ENCODE measurements at places on chromosomes 16 and 17.

- DNase-seq: peak; percentile 87
Observed at GRCh38 chr16:89917773-89918452, 749 bp upstream of the MC1R start.

DNA sequence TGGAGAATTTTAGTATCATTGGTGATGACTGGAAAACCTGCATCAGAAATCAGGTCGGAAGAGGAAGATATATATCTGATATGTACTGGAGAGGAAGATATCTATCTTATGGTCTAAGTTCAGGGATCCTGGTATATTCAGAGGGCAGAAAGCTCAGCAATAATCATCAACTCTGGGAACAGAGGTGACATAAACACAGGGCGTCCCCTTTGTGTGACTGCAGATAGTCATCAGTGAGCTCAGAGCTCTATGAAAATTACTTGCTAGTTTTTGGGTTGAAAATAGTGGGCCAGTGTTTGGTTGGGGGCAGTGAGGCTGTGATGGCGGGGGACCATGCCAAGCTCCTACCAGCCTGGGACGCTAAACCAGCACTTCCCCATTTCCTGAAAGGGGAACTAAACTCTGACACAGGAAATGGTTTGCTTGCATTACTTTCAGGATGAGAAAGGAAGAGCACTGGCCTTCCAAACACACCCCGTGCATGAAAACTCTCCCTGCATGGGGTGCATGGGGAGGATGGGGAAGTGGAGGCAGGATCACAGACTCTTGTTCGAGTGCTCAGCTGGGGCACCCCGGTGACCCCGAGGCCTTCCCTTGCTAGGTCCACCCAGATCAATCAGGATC lies 15.8 kb downstream of the NOD2 start:
- DNase-seq: no peak

GRCh38 chr17:49604314-49604869 lies 28.7 kb downstream of the NXPH3 start:
- no peak for DNase-seq

DNA sequence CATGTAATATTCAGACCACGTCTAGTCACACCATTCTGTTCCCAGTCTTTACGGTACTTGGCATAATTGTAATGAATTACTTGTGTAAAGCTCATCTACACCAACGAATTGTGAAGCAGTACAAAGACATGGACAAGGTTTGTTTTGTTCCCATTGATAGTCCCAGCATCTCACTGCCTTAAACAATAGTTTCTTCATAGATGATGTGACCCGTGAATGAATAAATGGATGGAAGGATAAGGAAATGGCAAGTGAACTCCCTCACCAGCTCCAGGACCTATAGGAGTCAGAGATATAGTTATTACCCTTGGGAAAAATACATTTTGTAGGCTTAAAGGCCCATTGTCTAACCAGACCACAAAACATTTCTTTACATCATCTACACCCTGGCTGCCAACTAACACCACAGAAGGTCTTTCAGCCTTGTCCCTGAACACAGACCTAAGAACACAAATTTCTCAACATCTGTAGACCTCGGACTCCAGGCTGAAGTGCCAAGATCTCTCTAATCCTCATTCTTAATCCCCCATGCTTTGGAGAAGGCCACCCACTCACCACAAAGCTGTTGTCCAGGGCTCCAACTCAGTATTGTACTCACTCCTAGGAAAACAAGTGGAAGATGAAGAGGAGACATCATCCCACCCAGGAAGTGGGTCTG lies 38.2 kb downstream of the MAF start:
- DNase-seq: no peak

- DNase-seq: no peak
Observed at GRCh38 chr16:2061023-2061422, 13.2 kb downstream of the TSC2 start.

DNA sequence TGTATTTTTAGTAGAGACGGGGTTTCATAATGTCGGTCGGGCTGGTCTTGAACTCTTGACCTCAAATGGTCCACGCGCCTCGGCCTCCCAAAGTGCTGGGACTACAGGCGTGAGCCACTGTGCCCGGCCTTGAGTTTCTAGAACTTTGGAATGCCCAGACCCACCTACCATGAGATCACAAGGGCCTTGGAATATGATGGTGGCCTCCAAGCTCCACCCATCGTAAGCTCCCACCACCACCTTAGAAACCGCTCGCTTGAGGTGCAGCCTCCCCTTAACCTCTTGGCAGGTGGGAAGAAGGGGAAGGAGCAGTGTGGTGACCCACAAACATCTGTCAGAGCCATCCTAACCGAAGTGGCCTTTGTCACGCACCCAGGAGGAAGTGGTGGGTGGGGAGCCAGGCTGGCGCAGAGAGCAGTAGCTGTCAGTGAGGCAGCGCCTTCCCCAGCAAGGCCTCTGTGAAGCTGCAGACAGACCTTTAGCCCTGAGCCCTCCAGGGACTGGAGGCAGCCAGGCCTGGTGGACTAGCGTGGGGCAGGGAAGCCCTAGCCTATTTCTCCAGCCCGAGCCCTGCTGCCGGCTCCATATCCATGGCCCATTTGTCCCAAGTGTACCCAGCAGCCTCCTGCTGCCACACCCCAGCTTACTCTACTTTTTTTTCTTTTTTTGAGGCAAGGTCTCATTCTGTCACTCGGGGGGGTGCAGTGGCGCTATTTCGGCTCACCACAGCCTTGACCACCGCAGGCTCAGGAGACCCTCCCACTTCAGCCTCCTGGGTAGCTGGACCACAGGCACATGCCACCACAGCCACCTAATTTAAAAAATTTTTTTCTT lies 13.1 kb upstream of the SEPHS2 start:
- DNase-seq: no peak

DNA sequence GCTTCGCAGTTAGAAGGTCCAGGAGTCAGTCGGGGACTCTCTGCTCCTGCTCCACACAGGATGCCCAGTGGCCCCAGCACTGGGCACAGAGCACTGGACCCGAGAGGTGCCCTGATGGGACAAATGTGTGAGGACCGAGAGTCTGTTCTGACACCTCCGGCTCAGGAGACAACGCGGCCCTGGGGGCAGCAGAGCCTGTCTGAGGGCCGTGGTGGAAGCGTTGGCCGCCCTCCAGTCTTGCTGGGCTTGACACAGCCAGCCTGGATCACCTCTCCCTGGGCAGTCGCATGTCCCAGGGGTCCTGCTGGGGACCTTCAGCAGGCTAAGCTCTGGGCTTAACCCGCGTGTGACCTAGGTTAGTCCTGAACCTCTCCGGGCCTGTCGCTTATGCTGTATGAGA lies 23.1 kb downstream of the LGALS9 start:
- no peak for DNase-seq

DNA sequence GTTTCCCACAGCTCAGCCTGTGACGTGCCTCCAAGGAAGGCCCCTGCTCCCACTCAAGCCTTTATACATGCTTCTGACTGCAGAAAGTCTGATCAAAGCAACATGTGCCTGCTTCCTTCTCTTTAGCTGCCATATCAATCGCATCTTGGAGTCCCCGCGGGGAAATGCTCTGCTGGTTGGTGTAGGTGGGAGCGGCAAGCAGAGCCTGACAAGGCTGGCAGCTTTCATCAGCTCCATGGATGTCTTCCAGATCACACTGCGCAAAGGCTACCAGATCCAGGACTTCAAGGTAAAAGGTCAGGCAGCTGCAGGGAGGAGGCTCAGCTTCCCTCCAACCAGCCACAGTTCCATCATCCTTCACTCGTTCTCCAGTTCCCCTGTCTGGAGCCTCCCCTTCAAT lies 189.7 kb downstream of the ZNF18 start:
- DNase-seq: no peak

DNA sequence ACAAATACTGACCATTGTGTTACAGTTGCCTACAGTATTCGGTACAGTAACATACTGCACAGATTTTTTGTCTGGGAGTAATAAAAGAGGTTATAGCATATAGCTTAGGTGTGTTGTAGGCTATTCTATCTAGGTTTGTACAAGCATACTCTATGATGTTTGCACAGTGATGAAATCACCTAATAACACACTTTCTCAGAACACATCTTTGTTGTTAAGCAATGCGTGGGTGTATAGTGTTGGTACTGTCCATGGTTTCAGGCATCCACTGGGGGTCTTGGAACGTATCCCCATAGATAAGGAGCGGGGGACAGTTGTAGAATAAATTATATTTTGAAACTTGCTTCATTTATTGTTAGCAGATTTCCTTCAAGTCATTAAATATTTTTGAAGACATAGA lies 293.3 kb upstream of the TBX2 start:
- no peak for DNase-seq

DNA sequence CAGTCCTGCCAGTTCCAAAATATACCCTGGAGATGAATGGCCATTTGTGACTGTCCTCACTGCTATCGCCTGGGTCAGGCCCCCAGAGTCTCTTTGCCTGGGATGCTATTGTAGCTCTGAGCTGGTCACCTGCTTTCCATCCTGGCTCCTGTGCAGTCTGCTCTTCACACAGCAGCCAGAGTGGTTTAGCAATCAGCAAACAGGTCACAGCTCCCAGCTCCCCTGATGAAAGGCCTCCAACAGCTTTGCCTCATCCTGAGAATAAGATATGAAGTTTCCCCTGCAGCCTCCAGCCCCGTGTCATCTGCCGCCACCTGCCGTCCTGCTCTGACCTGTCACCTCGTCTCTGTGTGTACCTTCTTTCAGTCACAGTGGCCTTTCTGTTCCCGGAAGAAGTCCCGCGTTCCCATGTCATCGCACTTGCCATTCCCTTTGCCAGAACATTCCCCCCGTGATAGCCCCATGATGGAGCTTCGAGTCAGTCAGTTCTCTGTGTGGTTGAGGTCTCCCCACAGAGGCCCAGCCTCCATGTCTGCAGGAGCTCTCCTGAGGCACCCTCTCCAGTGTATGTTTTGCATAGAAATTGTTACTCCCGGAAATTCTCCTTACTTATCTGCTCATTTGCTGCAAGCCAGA lies 281.5 kb downstream of the SNX29 start:
- no peak for DNase-seq

DNA sequence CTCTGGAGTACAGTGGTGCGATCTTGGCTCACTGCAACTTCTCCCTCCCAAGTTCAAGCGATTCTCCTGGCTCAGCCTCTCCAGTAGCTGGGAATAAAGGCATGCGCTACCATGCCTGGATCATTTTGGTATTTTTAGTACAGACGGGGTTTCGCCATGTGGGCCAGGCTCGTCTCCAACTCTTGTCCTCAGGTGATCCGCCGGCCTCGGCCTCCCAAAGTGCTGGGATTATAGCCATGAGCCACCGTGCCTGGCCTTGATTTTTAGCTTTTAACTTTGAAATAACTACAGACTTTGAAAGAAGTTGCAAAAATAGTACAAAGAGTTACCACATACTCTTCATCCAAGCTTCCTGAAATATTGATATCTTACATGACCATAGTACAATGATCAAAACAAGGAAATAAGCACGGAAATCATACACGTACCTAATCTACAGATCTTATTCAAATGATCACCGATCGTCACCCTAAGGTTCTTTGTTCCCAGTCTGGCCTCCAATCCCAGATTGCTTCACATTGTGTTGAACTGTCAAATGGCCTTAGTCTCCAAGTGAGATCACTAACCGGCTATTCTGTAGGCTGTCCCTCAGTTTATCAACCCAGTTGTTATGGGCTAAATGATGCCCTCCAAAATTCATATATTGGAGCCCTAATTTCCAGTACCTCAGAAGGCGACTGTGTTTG lies 18.4 kb downstream of the NPIPA1 start:
- no peak for DNase-seq

GRCh38 chr16:1688807-1689560 lies 10.9 kb downstream of the JPT2 start:
- DNase-seq: no peak

GRCh38 chr17:31561469-31562375 lies 170.2 kb downstream of the RAB11FIP4 start:
- DNase-seq: no peak

DNA sequence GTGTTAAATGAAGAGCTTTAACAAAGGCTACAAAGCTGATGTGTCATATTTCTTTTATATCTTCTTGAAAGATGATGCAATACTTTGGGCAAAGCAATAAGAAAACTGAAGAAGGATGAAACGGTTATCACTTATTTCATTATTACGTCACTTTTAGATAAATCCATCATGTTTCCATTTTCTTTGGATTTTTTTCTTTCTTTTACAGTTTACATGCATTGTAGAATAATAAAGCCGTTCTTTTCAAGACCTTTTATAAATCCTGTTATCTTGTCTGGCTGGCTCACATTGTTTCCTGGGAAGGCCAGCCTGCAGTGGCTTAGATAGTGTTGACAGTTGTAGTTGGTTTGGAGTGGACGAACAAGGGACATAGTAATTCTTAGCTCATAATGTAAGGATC lies 28.9 kb downstream of the TANC2 start:
- DNase-seq: no peak
